Brain pericyte (primary cell): ENCODE measurements at places on chromosomes 4 and X.

DNA sequence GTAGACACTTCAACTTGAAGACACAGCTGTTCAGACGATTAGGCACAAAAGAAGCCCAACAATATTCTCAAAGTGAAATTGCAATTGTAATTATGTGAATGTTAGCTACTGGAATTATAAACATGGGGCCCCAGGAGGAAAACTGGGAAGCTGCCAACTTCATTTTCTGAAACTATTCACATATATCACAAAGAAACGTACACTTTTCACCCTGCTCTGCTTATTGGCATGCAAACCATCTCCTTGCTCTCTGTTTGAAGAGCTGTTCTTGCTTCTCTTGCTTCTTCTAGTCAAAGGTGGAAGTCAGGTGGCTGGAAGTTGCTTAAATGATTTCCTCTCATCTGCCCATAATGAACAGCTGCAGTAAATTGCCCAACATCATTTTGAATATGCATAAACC is 320.1 kb downstream of the CFAP299 start:
- no peak for DNase-seq

GRCh38 chr4:7607156-7607910 is 172.6 kb upstream of the PSAPL1 start:
- DNase-seq, result no peak

GRCh38 chrX:38282049-38282448 is 45.3 kb downstream of the RPGR start:
- no peak for DNase-seq

GRCh38 chrX:677376-677775 is 46.8 kb downstream of the SHOX start:
- no peak for DNase-seq
